ENCODE measurements at places on chromosomes 4 and X.

GRCh38 chr4:48905363-48906015 lies 1.1 kb downstream of the OCIAD2 start:
- DNase-seq: no peak

DNA sequence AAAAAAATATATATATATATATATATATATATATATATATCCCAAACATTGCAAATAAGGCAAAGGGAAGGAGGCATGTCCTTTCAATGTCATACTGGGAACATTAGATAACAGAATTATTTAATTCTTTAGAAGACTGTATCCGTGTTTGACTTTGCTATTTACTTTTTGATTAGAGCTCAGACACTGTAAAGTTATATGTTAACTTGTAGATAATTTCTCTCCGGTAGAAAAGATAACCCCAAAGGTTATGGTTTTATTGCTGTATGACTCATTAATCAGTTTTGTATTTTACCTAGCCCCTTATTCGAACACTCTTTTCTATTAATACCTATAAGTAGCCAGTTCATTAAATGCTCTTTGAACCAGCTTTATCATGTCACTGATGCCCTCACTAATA lies 150.6 kb upstream of the DUSP21 start:
- DNase-seq: no peak

DNA sequence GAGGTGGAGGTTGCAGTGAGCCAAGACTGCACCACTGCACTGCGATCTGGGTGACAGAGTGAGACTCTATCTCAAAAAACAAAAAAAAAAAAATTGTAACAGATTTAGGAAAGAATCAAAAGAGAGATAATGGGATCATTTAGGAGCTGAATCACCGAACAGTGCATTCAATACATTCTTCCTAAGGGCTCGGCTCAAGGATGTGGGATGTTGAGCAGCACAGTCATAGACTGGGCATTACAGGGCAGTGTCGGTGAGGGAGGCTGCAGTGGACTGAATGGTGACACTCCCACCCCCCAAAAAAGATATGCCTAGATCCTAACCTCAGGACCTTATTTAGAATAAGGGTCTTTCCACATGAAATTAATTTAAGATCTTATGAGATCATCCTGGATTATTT lies 70.0 kb downstream of the EVC2 start:
- no peak for DNase-seq

DNA sequence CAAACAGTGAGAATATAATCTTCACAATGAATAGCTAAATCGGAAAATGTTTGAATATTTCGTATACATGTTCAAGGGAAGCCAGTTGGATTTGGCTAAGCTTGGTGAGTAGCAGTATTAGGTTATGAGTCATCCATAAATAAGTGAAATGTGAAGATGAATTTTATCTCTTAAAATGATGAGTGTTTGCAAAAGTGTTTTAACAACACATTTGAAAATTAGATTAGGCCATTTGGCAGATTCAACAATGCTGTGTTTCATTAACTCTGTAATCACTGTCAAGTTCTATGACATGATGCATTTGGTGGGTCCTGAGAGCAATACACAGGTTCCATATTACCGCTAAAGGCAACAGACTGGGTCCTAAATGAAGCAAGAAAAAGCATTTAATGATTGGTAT lies 301.9 kb upstream of the PRPS2 start:
- DNase-seq: no peak

DNA sequence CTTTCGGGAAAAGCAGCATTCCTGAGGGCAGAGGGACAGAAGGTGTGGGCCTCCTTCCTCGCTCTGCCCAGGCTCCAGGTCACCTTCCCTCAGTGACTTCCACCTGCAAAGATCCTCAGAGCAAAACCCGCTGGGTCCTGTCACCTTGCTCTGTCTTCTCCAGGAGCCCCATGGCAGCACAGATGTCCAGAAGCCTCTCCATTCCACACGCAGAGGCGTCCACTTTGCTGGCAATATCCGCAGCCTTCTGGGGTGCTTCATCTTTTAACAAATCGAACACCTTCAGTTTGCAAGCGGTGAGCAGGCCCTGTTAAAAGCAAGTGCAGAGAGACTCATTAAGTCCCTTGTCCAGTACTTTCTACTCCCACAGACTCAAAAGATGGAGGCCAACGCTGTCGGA lies 27.3 kb downstream of the ASMTL start:
- DNase-seq: no peak

DNA sequence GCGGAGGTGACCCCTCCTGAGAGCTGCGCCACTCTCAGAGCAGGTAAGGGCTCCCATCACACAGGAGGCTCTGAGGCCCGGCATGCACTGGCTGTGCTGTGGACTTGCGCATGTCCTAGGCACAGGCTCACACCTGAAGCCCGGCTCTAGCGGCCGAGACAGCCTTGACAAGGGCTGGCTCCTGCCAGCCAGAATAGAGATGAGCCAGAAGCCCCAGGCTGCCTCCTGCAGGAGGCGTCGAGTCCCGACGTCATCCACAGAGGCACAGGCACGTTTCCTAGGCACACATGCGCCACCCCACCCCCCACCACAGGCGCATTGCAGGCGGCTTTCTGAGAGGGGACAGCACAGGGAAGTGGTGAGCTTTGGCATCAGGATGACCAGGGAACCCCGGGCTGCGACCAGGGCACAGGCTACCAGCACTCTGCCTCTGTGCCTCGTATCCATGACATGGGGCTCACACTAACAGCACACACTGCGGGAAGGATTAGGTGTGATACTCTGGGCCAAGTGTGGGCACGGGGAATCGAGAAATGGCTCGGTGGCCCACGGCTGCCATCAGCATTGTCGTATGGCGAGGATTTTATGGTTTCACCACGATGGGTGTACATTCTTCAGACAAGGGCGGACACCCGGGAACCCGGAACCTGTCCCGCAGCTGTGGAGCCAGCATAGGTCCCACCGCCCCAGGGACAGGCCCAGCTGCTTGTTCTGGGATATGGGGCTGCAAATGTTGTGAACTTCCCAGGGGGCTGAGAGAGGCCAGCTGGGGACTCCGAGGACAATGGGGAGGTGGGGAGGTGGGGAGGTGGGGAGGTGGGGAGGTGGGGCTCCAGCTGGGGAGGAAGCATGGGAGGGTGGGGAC lies 90.7 kb upstream of the ADRA2C start:
- no peak for DNase-seq

DNA sequence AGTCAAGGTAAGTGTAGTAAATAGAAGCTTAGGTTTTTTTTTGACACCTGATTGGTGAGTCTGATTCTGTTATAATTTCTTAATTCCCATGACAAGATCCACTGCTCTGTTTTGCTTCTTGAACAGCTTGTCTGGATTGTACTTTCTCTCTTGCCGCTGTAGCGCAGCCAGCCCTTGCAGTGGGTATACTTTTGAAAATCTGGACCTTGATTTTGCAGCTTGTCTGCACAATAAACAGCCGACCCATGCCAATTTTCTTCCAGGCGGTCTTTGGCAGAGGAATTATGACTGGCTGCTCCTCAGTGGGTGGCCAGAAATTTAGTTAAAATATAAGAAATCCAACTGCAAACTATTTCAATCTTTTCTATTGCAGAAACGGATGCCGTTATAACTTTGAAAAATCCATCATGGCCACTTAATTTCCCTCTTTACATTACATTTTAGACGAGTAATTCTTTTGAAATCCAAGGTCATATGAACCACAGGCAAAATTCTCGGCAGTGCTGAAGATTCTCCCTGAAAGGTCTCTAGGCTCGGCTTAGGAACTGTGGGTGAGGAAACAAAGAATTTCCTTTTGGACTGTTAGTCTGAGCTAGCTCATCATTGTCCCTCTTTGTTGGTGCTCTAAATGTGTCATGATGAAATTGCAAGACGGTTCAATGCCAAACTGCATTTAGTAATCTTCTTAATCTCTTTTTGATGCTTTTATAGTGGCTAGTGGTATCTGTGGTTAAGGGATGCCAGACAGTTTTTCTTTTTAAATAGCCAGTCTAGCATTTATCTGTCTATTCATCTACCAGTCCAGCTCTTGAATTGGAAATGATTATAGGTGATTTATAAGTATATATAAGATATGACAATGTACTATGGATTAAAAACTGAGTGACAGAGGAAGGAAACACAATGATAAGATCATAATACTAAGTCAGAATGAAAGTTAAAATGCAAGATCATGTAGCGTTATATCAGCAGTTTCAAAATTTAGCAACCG lies 31.5 kb upstream of the PTTG2 start:
- DNase-seq: no peak

DNA sequence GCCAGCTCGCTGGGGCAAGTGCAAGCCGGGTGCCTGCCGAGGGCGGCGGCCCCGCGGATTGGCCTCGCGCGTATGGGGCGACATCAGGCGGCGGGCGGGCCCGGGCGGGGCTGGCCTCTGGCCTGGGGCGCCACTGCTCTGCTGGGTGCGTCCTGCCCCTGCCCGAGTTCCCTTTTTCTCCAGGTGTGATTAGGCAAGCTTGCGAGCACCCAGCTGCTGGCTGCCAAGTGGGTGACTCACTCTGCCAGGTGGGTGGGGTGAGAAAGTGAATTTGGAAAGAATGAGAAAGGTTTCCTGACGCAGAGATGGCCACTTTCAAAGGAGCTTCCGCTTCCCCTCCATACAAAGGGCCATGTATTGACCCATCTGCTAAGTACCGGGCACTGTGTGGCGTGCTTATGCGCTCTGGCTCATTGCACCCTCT lies 32.5 kb downstream of the FGFBP1 start:
- peak; percentile 38 for DNase-seq
